ENCODE measurements at places on chromosomes 13 and 19.

- DNase-seq, result no peak
Measured at GRCh38 chr13:73367886-73368285, 309.1 kb downstream of the KLF5 start.

- DNase-seq, result no peak
Measured at GRCh38 chr13:97057176-97057575, 62.9 kb upstream of the OXGR1 start.

GRCh38 chr19:28569132-28570131 is 643.5 kb downstream of the UQCRFS1 start:
- DNase-seq, result no peak

DNA sequence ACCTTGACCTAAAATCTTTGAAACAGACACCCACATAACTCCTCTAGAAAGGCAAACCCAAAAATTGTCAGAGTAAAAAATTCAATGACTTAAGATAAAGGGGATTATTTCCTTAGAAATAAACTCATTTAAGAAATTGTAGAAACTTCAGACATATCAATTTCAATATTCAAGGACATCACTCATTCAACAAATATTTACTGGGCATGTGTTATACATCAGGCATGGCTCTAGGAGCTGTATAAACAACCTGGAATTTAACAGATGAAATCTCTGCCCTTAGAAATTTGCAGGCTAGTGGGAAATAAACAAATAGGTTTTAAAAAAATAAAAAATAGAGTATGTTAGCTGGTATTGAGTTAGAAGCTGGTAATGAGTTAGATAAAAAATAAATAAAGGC is 84.0 kb upstream of the LSM14A start:
- no peak for DNase-seq

- DNase-seq, result no peak
Measured at GRCh38 chr13:112836940-112837339, 132.1 kb upstream of the MCF2L start.

DNA sequence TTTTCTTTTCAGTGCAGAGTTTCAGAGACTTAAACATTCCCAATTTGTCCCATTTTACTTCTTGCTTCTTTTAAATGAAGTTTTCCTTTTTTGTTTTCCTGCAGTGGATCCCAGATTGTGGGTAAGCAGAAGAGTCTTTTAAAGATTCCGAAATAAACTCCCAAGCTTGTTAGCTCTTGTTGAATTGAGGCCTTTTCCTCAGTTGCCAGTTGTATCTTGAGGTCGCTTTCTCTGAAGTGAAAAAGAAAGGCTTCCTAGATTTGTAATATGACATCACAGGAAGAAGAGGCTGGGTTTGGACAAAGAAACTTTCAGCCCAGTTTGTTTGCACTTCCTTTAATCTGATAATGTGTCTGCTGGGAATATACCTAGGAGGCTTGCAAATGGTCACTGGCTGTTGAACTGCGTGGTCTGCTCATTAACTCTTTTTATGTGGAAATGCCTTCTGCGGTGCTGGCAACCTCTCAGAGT is at the start of gene LPAR6:
TSS of gene LPAR6 (minus strand) at position 233 of the 471 bp plus-strand sequence. CDS start 690 bp downstream, outside the sequence.
- DNase-seq, result peak; percentile 63

GRCh38 chr19:12984683-12985048 is 10.6 kb upstream of the NFIX start:
- DNase-seq, result no peak

- no peak for DNase-seq
Measured at GRCh38 chr19:29841559-29842367, 30.0 kb downstream of the CCNE1 start.

DNA sequence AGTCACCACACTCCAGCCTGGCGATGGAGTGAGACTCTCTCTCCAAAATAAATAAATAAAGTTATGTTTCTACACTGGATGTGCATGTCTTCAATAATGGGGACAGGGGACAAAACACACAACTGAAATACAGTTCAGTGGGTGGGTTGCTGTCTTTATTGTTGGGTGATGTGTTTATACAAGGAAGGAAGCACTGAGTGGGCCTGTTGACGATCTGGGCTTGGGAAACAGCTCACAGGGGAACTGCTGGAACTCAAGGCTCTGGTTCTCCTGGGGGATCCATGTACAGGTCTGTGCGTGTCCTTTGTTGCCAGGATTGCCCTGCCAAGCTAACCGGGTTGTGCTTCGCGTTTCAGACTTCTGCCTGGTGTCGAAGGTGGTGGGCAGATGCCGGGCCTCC is 18.9 kb downstream of the SPINT2 start:
- DNase-seq, result no peak

- DNase-seq, result no peak
Measured at GRCh38 chr13:44165889-44166496, 207.6 kb upstream of the SERP2 start.

DNA sequence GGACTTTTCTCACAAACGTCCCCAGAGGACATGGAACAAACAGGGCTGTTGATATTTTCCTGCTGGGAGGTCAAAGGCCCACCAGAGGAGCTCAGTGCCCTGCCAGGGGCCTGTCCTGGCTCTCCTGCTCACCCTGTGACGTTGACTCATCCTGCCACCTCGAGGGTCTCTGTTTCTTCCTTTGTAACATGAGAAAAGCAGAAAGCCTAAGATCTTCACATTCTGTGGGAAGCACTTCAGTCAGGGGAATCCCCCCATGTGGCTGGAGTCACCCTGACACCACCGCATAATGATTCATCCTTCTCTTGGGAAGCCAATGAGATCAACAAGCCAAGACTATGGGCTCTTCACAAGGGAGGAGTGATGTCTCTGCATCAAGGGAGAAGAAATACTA is 147.9 kb downstream of the KATNAL1 start:
- no peak for DNase-seq

GRCh38 chr13:99911069-99911964 is 60.2 kb downstream of the ZIC5 start:
- peak; percentile 89 for DNase-seq

DNA sequence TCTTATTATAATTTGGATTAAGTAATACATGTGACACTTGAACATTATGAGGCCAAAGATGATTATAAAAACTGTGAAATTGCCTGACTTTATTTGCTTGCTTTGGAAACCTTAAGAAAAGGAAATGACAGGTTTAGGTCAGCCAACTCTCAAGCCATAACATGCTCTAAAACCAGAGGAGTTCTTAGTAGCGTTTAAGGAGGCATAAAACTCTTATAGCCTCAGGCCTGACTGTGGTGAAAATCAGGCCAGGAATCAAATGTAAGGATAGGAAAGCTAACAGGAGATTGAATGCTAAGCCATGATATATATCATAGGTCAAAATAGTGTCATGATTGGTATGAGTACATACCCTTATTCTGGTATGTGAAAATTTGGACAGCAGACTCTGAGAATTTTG is 1142.4 kb upstream of the MIR17HG start:
- DNase-seq, result no peak

DNA sequence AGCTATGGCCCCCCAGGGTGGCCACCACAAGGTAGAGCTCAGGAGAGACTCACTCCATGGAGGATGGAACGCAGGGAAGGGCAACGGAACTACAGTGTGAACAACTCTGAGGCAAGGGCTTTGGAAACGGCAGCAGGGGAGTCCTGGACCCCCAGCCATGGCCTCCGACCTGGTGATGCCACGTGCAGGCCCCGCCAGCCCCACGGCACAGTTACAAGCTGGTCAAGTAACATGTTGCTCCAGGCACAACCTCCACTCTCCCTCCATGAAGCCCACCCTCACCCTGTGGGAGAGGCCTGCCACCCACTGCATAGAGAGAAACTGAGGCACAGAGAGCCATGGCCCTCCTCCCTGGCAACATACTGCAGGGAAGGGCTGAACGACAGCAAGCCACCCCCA is 9.1 kb upstream of the CERS1 start:
- DNase-seq, result no peak

DNA sequence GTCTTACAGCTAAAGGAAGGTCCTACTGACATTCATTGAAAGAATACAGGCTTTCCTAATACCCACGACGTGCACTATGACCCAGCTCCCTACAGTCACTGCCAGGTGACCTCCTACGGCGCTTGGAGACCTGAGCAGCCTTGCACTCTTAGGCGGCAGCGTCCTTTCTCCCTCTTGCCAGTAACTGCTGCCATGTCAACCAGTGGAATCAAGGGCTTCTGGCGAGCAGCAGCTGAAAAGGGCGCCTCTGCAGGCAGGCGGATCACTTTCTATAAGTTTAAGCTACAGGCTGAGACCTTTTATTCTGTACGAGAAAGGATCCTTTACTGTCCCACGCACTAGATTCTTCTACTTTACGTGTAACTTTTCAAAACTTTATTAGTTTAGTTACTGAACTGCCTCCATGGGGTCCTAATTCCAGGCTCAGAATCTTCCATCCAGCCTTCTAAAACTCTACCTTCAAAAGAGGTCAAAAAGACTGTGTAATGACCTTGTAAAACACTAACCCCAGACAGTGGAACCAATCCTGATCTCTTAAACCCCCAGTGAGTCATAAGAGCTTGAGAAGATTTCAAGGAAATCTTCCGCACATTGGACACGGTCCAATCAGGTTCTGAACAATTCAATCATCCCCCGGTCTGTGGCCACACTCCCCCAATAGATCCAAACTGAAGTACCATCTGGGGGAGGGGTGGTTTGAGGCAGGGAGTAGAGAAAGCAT is 1.9 kb downstream of the KCTD12 start:
- peak; percentile 48 for DNase-seq

DNA sequence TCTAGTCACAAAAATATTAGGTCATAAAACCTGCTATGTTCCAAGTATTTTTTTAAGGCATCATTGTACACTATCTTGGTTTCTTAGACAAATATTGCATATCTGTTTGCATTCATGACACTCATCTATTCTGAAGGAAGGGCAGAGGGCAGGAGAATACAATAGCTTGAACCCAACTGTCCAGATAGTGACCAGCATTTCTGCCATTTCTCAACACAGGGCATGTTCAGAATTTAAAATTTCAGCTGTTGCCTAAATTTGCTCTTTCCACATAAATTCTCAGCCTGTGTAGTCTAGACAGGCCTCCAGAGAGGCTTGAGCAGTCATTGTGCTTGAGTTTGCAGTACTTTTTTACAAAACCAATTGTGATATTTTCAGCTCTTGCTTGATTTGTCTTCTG is 119.5 kb downstream of the ZAR1L start:
- no peak for DNase-seq

- no peak for DNase-seq
Measured at GRCh38 chr13:105047676-105048295, 1487.7 kb downstream of the EFNB2 start.

DNA sequence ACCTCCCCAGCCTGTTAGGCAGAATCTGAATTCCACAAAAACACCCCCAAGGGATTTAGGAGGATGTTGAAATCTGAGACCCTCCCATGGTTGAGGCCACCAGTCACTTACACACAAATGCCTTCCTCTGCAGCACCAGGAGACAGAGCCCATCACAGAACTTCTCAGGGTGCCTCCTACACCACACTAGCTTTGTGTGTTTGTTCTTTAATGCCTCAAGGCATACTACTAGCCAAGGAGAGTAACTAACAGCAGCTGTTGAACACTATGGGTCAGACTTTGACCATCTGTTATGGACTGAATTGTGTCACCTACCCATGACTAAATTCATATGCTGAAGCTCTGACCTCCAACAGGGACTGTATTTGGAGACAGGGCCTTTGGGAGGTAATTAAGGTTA is 9.5 kb upstream of the MED26 start:
- no peak for DNase-seq

GRCh38 chr19:38316477-38317067 is 825 bp upstream of the YIF1B start:
- DNase-seq, result no peak

DNA sequence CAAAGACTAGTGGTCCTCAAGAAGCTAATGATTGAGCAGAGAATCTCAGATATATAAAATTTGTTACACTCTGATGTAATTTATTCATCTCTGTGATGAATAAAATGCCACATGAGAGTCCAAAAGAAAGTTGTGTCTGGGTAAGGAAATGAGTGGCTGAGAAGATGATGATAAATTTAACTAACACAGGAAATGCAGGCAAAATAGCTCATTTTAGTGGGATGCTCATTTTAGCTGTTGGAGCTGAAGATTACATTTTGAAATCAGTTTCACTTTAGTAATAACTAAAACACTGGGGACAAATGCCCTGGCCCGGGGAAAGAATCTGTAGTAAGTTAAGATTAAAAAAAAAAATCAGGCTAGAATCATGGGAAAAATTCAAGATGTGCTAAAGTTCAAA is 35.2 kb downstream of the SPRY2 start:
- DNase-seq, result no peak

DNA sequence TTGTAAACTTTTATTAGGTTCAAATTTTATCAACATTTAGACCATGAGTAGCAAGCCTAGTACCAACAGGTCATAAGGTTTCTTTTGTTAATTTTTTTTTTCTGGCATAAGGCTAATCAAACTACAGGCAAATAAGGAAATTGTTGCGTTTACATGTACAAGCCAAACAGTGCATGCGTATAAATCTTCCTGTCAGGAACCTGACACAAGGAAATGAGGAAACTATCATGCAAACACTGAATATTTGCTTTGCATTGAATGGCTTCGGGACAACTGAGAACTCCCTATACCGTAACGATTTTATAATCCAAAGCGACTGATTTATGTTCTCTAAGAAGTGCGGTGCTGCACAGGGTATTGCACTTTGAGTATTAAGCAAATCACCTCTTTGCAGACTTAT is 133.0 kb upstream of the TRPC4 start:
- DNase-seq, result peak; percentile 99

DNA sequence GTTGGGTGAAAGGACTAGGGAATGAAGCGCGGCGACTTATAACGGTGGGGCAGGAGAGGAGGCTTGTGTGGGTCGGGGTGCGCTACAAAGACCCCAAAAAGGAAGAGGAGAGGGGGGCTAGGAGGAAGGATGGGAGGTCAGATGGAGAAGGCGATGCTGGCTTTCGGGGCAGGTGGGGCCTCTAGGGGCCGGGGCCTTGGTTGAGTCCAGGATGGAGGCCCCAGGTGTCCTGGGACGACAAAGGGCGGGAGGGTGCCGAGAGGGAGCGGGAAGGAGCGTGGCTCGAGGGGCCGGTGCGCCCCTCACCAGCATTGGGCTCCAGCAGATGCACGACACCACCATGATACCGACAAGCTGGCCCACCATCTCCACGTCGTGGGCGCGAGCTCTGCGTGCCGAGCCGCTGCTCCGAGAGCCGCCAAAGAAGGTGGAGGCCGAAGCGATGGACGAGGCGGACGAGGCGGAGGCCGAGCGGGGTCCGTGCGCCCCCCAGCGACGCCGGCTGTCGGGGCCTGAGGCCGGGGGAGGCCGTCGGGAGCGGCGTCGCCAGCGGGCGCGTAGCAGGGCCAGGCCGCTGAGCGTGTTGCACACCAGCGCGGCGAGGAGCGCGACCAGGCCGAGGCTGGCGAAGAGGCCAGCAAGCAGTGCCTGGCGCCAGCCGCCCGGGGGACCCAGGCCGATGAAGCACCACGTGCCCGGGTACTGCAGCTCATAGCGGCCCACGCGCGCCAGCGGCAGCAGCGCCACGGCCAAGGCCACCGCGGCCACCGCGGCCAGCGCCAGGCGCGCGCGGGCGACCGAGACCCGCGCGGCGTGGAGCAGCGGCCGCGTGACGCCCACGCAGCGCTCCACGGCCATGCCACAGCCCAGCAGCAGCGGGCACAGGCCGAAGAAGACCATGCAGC is 1.8 kb downstream of the PTGER1 start:
- no peak for DNase-seq
